CD8-positive, alpha-beta memory T cell (primary cell): ENCODE measurements at places on chromosomes 2 and 18.

DNA sequence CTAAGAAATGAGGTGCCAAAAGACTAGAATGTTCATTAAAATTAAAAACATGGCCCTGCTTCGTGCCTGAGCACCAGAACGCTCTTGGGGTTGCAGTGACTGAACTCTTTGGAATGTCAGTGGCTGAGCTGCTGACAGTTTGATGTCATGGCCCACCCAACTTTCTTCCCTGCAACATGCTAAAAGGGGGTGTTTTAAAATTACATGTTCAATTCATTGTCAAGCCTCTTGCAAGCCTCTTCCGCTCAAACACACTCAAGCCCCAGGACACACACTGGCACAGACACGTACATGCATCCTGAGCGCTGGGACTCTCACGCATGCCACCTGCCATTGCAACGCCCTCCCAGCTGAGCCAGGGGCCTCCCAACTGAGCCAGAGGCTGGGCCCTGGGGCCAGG is 12.6 kb downstream of the RUFY4 start:
- no peak for DNase-seq

DNA sequence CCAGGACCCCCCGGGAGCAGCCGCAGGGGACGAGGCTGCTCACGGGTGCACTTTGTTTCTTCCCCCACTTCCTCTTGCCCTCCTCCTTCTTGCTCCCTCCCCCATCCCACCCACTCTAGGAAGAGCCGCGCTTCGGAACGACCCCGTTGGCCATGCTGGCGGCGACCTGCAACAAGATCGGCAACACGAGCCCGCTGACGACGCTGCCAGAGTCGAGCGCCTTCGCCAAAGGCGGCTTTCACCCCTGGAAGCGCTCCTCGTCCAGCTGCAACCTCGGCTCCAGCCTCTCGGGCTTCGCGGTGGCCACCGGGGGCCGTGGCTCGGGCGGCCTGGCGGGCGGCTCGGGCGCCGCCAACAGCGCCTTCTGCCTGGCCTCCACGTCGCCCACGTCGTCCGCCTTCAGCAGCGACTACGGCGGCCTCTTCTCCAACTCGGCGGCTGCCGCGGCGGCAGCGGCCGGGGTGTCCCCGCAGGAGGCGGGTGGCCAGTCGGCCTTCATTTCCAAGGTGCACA is 1.3 kb downstream of the SP9 start:
- peak; percentile 49 for DNase-seq

DNA sequence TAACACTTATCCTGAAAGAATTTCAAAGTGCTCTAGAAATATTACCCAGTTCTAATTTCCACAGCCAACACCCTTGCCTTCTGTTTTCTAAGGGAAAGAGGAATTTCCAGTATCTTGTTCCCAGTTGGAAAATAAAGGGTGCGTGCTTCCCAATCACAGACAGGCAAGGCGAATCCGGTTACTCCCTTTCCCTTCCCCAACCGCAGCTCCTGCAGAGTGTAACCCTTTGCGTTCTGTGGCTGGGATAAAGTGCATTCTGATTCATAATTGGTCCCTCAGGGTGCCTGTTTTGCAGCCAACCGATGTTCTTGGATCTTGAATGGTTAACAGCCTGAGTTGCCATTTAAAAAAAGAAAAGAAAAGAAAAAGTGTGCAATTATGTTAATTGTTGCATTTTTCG is 40.6 kb upstream of the PGAP1 start:
- no peak for DNase-seq

DNA sequence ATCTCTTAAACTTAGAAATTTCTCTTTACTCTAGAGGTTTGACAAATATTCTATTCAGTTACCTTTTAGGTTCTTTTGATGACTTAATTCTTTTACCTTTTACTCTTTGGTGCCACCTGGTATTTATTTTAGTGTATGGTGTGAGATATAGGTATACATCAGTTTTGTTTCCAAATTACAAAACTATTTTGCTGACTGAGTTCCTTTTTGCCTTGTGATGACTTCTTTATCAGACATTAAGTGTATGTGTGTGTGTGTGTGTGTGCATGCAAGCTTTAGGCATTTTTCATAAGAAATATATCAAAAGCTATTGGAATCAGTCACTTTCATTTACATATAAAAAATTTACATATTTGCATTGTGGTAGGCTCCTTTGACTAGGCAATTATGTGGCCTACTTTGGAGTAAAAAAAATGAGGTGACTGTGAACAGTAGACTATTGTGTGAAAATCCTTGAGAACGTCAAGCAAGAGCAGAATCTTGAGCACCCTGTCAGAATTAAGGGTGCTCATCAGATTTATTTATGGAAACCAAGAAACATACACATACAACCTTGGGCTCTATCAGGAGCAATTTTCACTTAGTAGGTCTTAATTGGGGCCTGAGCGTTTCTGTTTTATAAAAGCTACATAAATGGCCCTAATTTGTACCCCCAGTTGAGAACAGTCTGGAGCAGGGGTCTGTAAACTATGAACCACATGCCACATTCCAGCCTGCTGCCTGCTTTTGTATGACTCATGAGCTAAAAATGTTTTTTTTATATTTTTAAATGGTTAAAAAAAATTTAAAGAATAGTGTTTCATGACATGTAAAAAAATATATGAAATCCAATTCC is 415.9 kb downstream of the SLC4A3 start:
- DNase-seq: no peak

DNA sequence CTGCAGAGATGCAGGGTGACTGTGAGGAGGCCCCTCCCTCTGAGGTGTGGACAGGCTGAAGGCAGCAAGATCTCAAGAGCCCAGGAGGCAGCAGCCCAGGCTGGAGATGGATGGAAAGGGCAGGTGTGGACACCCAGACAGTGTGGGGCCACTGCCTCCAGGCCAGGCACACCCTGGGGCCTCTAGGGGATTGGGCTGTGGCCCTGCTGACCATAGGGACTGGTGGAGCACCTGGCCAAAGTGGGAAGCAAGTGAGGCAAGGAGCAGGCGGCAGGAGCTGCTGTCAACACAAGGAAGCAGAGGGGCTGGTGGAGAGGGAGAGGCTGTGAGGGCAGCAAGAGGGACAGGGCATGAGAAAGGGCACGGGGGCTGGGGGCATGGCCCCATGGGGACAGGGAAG is 10.8 kb downstream of the SNED1 start:
- DNase-seq: no peak

- DNase-seq: no peak
Observed at GRCh38 chr2:112869258-112869842, 32.8 kb upstream of the IL1B start.

GRCh38 chr2:237440819-237441281 is 26.9 kb upstream of the COL6A3 start:
- no peak for DNase-seq

DNA sequence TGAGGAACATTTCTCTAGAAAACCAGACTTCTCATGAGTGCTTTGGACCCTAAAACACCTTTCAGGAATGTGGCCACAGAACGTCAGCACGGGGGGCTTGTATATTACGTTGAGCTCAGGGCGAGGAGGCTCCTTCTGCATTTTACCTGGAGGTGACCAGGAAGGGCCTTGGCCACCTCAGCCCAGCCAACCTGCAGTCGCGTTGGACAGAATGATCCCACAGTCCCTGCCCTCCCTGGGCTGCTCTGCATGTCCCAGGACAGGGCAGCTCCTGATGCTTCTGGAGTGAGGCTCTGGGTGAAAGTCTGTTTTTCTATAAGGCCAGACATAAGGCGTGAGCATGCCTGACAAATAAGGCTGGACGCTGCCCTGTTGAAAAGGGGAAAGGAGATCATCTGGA is 121.9 kb downstream of the NDUFA10 start:
- DNase-seq: no peak

DNA sequence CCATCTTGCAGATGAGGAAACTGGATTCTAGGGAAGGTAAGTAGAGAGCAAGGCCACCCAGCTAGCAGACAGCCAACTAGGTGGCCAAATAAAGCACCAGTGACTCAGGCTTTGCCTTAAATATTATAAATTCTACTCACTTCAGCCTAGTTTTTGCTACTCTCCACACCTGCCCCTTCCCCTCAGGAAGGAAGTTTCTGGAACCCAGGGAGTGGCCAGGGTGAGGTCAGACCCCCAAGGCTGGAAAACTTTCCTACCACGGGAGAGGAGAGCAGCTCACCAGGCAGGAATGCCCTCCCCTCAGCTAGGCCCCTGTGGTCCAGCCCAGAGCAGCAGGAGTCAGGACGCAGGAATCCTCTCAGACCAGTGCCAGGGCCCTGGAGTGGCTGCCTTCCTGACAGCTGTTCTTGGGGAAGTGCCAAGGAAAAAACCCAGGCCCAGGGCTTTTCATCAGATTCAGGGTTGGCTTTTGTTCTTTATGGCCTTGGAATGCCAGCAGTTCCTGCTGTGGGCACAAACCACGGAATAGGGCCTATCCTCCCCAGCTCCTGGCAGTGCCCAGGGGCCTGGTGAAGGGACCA is 5.1 kb upstream of the PAX8 start:
- DNase-seq: no peak

DNA sequence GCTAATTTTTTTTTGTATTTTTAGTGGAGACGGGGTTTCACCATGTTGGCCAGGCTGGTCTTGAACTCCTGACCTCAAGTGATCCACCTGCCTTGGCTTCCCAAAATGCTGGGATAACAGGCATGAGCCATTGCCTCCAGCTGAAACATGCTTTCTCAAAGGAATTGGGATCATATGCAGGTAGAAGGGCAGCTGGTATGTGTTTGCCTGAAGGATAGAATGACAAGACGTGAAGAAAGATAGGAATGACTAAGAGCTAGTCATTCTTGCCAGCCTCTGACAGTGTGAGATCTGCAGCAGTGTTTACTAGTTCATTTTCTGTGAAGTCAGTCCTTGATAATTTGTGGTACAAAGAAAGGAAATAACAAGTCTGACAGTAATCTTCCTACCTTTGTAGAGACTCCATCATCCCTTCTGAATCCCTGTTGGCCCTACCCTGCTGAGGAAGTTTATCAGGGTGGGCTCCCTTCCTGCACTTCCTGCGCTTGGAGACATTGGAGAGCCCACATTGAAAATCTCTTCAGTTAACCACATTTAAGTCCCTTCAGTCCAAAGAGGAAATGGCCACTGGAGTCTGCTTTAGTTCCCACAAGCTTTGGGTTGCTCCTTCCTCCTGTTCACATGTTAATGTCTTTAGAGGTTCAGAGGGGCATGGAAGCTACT is 14.7 kb downstream of the CFLAR start:
- peak; percentile 57 for DNase-seq

GRCh38 chr2:54065411-54065810 is 50.0 kb upstream of the ACYP2 start:
- DNase-seq: no peak

DNA sequence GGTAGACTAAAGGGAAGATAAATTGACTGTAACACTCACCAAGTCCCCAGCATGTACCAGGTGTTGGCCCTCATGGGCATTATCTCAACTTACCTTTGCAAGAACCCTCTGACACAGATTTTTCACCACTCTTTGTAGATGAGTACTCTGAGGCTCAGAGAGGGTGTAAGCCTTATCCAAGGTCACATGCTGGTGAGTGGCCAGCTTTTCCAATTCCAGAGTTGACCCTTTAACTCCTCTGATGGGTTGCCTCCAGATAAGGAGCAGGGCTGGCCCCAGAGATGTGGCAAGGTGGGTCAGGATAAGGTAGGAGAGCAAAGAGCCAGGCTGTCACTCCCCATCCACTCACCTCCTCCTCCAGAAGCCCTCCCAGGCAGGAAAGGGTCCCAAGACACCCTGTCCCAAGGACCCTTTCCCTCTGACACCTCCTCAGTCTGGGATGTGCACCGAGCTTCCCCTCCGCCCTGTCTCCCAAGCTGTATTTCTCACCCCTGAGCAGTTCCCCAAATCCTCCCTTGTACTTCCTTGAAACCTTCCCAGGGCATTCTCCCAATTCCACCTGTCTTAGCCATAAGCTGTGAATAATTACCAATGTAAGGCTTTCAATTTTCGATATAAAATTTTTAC is 165.9 kb downstream of the ZFP36L2 start:
- no peak for DNase-seq

GRCh38 chr2:151261977-151262291 is 271 bp upstream of the RBM43 start:
- no peak for DNase-seq

DNA sequence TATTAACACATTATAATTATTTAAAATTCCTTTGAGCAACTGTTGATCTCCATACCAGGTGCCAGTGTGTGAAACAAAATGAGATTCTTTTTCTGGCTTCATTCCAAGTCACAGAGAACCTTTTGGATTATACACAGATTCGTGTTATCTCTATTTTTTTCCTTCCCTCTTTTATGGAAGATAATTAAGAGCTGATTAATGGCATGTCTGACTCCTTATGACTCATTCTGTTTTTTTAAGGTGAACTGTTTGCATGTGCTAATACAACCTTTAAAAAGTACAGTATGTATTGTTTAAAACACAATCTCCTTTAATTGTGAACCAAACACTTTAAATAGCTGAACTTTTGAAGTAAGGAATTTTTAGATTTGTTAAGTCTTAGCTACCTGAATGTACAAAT is 39.3 kb downstream of the PELI1 start:
- no peak for DNase-seq

GRCh38 chr2:223837287-223838061 is at the start of gene AP1S3:
Gene AP1S3, minus strand, starts transcription at chr2:223837582. Its CDS starts 132 bp downstream, at chr2:223837450.
- DNase-seq: peak; percentile 68

- no peak for DNase-seq
Observed at GRCh38 chr2:39679805-39680204, 14.1 kb downstream of the TMEM178A start.

- no peak for DNase-seq
Observed at GRCh38 chr18:51290860-51291259, 93.4 kb upstream of the MEX3C start.

- no peak for DNase-seq
Observed at GRCh38 chr2:118773826-118774225, 73.6 kb downstream of the EN1 start.

- no peak for DNase-seq
Observed at GRCh38 chr2:197144183-197144582, 166.4 kb downstream of the ANKRD44 start.

- no peak for DNase-seq
Observed at GRCh38 chr2:19543663-19544383, 185.4 kb upstream of the OSR1 start.

GRCh38 chr2:25894135-25894830 is 16.0 kb upstream of the ASXL2 start:
- DNase-seq: no peak

- no peak for DNase-seq
Observed at GRCh38 chr2:165902934-165903333, 50.6 kb downstream of the TTC21B start.

GRCh38 chr2:88590998-88591613 is 36.2 kb downstream of the EIF2AK3 start:
- DNase-seq: peak; percentile 7

GRCh38 chr2:199570934-199571333 is 113.2 kb upstream of the SATB2 start:
- DNase-seq: no peak

GRCh38 chr2:17798338-17798737 is 17.9 kb upstream of the MSGN1 start:
- no peak for DNase-seq

- no peak for DNase-seq
Observed at GRCh38 chr2:118865106-118865505, 17.7 kb upstream of the EN1 start.

DNA sequence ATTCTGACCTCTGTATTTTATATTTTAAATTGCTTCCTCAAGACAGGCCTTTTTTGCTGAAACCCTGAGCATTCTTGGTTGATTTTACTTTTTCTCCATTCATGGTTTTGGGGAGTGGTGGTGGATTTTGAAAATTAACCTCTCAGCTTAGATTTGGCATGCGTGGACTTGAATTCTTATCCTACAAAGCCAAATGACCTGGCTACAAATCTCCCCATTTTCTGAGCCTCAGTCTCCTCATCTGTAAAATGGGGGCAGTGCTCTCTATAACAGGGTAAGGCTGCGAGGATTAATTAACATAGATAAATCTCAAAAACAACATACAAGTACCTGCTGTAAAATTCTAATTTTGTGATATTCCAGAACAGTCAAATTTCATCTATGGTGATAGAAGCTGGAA is 103.4 kb upstream of the CDCA7 start:
- DNase-seq: no peak
